COLO829 (cell line): ENCODE measurements at places on chromosomes 16 and 17.
A peak's percentile ranks its signal among the peaks of the same experiment; 100 is the strongest.

DNA sequence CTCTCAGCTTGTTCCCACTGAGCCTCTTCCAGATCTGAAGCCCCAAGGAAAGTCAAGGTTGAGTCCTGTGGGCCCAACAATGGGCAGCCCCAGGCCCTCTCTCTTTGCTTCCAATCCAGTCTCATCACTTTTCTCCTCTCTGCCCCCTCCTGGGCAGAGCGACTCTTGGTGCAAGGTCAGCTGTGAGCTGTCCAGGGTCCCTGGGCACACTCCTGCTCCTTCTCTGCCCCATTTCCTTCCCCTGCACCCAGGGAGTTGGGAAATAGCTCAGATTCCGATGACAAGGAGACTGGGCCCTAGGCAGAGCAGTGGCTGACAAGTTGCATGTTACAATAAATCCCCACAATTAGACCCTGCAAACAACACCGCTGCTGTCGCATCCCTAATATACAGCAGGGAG is 16.1 kb upstream of the CRHR1 start:
- DNase-seq, result no peak

DNA sequence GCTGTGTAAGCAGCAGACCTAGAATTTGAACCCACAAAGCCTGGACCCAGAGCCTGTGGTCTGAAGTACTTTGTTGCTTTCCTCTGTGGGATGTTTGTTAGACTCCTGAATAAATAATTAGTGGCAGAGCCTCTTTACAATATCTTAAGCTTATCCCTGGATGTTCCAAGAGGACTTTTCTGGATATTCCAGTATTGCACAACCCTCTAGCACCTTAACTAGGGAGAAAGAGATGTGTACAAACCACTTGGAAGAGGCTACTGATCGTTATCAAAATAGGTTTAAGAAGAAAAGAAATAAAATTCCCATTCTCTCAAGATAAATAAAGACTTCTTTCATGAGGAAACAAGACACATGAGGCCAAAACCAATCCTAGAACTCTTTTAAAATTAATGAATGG is 632.4 kb downstream of the CDH11 start:
- peak; percentile 2 for DNase-seq

DNA sequence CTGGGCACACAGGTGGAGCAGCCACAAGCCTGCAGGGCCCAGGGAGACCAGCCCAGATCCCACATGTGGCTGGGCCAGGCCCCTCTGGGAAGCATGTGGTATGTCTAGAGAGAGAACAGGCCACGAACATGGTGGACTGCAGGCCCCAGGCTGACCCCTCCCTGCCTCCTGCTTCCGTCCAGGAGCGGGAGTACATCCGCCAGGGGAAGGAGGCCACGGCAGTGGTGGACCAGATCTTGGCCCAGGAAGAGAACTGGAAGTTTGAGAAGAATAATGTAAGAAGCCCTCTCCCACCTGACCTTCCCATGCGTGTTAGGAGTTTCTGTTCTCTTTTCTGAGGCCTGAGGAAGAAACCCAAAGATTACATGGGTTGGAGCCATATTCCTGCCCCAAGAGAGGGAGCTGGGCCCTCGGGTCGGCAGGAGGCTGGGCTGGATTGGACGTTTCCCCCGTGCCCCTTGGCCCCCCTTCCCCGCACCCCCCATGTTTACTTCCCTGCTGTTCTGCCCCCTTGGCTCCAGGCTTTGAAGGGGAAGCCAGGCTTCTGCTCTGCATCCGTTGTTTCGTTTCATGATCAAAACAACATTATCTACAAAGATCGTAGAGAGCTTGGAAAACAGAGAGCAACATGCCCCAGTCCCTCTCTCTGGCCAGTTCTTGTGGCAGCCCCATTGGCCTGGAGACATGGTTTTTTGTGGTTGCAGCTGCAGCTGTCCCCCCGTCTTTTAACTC is 5.7 kb upstream of the TCAP start:
- DNase-seq, result no peak

- no peak for DNase-seq
Observed at GRCh38 chr17:63579633-63580032, 21.1 kb upstream of the TACO1 start.

- no peak for DNase-seq
Observed at GRCh38 chr17:66684731-66685130, 150.2 kb upstream of the CACNG5 start.

- DNase-seq, result no peak
Observed at GRCh38 chr17:40315678-40316570, 6.9 kb downstream of the RARA start.

DNA sequence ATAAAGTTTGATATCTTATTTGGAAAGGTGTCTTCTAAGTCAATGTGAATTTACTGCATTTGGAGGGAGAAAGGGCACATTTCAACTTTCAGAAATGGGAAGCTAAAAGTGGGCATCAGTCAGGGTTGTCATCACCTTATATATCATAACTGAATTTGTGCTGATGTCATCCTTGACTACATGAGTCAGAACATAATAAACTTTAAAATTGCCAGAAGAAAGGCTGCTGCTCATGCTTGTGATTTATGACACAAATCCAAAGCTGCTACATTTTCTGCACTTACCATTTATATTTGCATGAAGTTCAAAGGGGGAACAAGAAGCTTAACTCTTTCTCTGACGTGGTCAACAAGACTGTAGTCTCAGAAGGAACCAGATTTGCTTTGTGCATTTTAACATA is 196.6 kb downstream of the UTP18 start:
- no peak for DNase-seq

- DNase-seq, result no peak
Observed at GRCh38 chr17:66791347-66791746, 43.6 kb upstream of the CACNG5 start.

- DNase-seq, result no peak
Observed at GRCh38 chr16:23557779-23558702, 514 bp downstream of the UBFD1 start.

GRCh38 chr17:61128661-61129115 is 271.0 kb upstream of the TBX2 start:
- DNase-seq, result no peak

- no peak for DNase-seq
Observed at GRCh38 chr16:1045993-1046911, 26.3 kb upstream of the SSTR5 start.

GRCh38 chr16:35797811-35798210 is 2338.4 kb downstream of the TP53TG3F start:
- DNase-seq, result no peak

GRCh38 chr17:35068249-35068648 is 4.7 kb upstream of the RFFL start:
- no peak for DNase-seq

- DNase-seq, result no peak
Observed at GRCh38 chr16:57611706-57612105, 16.7 kb upstream of the ADGRG1 start.

DNA sequence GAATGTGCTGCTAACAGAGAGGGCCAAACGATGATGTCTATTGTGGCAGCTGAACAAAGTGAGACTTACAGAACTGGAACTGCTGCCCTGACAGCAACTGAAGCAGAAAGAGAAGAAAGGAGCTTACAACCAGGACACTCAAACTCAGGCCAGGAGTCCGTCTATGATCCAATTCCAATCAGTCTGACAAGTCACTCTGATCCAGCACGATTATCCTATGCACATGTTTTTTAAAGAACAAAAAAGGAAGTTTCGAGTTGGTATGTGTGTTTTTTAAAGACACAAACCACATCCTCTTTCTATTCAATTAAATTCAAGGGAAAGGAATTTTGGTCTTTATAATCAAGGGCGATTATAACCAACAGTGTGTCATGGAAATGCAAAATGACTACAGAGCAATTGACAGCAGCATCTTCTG is 42.4 kb upstream of the MTMR4 start:
- DNase-seq, result no peak

DNA sequence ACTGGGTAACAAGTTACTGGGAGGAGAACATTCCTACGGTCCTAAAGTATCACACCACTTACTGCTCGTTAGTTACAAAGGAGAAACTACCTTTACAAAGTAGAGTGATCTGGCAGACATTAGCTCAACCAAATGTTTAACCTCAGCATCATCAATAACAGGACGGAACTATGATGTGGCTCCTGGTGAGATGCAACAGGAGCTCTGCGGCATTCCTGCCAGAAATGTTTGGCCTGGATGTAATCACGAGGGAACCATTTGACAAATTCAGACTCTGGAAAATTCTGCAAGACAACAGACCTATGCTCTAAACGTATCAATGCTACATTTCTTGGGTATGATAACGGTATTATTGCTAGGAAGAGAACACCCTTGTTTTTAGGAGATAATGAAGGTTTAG is 80.4 kb downstream of the MRM3 start:
- DNase-seq, result no peak

DNA sequence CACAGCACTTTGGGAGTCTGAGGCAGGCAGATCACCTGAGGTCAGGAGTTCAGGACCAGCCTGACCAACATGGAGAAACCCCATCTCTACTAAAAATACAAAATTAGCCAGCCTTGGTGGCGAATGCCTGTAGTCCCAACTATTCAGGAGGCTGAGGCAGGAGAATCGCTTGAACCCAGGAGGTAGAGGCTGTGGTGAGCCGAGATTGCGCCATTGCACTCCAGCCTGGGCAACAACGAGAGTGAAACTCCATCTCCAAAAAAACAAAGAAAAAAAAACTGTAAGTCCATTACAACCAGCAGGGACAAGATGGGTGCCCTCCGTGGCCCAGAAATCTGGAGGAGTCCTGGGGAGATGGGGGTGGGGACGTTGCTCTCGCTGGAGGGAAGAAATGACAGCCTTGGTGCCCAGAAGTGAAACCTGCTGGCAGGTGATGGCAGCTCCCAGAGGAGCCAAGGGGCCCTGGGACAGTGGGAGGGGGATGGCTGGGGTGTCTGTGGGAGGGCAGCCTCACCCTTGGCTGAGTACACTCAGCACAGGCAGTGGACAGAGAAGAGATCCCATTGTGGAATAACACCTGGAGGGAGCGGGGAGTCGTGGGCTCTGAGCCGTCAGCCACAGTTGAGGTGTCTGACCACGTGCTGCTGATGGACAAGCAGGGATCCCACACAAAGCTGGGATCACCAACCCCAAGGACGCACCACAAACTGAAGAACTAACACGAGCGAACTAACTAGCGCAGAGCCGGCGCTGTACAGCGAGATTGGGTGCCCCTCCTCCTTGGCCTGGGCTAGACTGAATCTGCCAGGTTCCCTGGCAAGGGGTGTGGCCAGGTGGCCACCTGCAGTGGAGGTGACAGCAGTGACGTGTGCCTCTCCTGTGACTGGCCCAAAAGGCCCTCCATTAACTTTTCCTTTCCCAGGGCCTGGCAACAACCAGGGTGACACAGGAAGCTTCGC is 46.9 kb upstream of the BAHCC1 start:
- DNase-seq, result no peak

- DNase-seq, result no peak
Observed at GRCh38 chr16:14202697-14203096, 131.6 kb downstream of the MRTFB start.

GRCh38 chr17:50056217-50056960 is 479 bp downstream of the ITGA3 start:
- no peak for DNase-seq

- no peak for DNase-seq
Observed at GRCh38 chr17:8803531-8804420, 4.6 kb upstream of the MFSD6L start.

- DNase-seq, result no peak
Observed at GRCh38 chr17:61414141-61414935, 14.7 kb downstream of the TBX2 start.

- DNase-seq, result no peak
Observed at GRCh38 chr17:56717471-56717870, 116.2 kb downstream of the C17orf67 start.

- DNase-seq, result no peak
Observed at GRCh38 chr17:46766493-46767491, 51.7 kb downstream of the WNT3 start.

- DNase-seq, result no peak
Observed at GRCh38 chr17:49465331-49465903, 29.7 kb upstream of the NGFR start.
